ENCODE measurements at places on chromosomes 7 and 10.
A peak's percentile ranks its signal among the peaks of the same experiment; 100 is the strongest.

DNA sequence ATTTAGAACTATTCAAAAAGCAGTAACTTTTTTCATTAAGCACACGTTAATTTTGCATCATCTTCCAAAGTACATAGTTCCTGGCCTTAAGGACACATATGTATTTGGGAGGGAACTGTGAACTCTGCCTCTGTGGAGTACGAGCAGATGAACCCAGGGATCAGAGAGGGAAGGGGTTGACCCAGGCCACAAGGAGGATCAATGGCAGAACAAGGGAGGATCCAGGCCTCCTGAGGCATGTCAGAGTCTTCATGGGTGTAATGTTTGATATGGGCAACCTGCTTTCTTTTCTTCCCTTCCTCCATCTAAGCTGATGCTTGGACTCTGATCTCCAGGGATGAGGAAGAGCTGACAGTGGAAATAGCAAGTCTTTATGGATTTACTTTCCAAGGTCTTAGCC lies 164.0 kb downstream of the SH2D4B start:
- no peak for DNase-seq

DNA sequence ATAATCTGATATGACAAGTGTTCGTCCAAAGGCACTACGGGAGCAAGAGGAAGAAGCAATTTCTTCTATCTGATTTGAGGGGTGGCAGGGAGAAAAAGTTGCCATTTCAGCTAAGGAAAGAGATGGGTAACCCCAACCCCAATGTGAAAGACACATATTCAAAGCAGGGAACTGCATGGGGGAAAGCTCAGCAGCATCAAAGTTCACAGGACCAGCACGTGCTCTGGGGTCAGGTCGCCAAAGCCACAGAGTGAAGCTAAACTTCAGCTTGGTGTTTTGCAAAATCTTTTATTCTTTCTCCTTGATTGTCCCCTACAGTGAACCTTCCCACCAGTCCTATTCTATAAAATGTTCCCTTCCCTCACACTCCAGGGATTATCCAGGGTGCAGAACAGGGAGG lies 112.8 kb upstream of the PPP2R2D start:
- DNase-seq = no peak

DNA sequence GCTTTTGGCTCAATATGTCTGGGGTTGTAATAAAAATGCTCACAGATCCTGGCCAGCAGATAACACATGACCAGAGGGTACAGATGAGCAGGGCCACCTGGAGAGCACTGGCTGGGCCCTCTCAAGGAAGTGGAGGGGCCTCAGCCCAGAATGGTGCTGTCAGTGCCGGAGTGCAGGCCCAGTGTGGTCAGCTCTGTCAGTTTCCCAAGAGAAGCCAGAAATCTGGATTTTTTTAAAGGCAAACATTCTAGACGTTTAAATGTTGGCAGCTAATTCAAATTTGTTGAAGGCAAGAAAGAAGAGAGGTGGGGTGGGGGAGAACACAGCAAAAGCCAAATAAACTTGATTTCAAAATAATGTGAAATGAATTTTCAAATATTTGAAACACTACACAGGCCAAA lies 2.0 kb downstream of the C10orf105 start:
- DNase-seq = no peak

GRCh38 chr10:5904227-5904626 lies 14.2 kb downstream of the FBH1 start:
- no peak for DNase-seq

- DNase-seq = no peak
Measured at GRCh38 chr7:152137476-152138025, 112.1 kb downstream of the GALNT11 start.

DNA sequence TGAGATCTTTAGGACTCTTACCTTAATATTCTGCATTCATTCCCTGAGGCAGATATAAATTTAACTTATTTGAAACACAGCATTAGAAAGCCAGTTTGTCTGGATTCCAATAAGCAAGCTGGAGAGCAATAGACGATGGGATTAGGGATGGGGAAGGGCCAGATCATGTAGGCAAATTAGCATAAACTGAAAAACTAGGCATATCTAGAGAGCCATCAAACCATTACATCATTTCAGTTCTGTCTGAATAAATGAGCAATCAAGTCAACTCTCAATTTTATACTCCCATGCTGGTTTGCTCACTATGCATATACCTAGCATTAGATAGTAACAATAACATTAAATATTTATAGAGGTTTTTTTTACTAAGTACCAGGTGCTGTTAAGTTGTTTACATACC lies 583.6 kb upstream of the LRRN3 start:
- DNase-seq = no peak

GRCh38 chr7:103127006-103127405 lies 21.9 kb downstream of the NAPEPLD start:
- DNase-seq = no peak

GRCh38 chr7:73770002-73770859 lies at the start of gene CLDN3:
CLDN3 (minus strand) TSS chr7:73770270; CDS start chr7:73770049, 221 bp downstream.
- DNase-seq = peak; percentile 90

DNA sequence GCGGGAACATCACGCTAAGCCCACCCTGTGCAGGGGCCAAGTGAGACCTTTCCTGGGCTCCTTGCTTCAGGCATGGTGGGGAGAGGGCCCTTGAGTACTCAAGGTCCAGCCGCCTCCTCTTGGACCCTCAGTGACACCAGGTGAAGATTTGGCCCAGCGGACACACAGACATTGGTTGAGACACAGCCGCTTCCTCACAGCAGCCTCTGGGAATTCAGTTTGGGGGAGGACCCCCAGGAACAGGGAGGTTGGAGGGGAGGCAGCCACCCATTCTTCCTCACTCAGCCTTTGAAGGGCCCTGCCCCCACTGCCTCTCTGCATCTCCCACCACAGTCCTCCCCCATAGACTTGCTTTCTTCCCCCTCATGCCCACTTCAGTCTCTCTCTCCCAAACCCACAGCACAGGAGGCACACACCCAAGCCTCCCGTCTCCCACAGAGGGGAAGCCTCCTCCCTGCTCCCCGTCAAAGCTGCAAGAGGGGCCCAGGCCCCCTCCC lies 31.9 kb downstream of the ANXA8 start:
- no peak for DNase-seq

DNA sequence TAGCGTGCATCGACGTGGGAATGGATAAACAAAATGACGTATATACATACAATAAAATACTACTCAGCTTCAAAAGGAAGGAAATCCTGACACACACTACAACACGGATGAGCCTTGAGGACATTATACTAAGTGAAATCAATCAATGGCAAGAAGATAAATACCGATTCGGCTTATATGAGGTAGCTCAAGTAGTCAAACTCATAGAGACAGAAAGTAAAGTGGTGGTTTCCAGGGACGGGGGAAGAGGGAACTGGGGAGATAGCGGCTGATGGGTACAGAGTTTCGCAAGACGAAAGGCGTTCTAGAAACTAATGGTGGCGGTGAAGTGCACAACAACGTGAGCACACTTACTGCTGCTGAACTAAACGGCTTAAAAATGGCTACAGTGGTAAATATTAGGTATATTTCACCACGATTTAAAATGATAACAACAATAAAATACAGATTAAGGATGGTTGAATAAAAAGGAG lies 516.7 kb downstream of the PARD3 start:
- no peak for DNase-seq

- no peak for DNase-seq
Measured at GRCh38 chr7:155066417-155066950, 3.6 kb upstream of the HTR5A start.

GRCh38 chr7:105672801-105673200 lies 91.5 kb upstream of the EFCAB10 start:
- no peak for DNase-seq
